Renal cortex interstitium (tissue), 15 donors: ENCODE measurements at places on chromosomes 2 and 18.

DNA sequence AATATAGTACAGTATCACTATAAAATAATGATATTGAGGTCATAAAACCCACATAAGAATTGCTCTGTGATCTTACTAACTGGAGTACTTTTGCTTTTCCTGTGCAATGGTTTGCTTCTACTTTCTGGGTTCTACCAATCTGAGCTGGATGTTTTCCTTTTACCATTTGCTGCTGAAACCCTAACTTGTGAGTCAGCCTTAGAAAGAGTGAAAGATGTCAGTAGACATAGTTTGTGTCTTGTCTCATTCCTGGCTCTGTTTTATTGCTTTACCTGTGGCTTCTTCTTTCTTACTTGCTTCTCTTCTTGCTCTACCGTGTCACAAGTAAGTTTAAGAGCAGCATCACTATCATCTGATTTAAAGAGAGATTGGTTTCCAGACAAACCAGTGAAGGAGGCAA, 61.0 kb downstream of the MBD2 start:
- no peak for DNase-seq

GRCh38 chr2:237025090-237025865, 60.4 kb upstream of the COPS8 start:
- no peak for DNase-seq

DNA sequence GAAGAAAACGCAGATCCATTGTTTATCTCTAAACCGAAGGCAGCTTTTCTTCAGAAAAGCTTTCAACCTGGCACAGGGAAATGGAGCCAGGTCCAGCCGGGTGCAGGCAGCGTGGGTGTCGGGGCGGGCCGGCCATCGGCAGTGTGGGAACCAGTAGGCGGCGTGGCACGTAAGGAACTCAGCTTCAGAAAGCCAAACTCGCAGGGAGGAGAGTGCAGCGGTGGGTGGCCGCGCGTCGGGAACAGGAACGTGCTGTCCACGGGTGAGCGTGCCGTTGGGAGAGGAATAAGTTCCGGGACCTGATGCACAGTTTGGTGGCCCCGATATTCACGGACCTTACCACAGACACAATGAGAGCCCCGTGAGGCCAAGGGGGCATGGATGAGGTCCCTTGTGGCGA, 270.4 kb downstream of the TWIST2 start:
- no peak for DNase-seq

GRCh38 chr2:144405321-144405720, 114.6 kb downstream of the ZEB2 start:
- DNase-seq, result no peak

DNA sequence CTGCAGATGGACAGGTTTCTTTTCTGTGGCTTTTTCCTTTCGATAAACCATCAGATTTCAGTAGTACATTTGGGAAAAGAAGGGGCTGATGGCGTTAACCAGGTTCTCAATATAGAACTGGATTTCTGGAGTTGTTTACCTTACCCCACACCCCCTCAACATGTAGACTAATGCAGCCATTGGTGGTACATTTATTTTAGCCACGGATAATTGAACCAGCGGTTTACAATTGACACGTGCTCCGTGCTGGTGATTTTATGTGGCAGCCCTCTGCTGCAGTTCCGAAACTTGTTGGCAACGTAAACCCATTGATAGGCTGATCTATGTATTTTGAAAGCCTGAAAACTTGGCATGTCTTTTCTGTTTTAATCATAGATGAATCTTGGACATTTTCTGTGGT, 5.4 kb downstream of the SOX11 start:
- DNase-seq, result no peak

- no peak for DNase-seq
These were observed 5.2 kb downstream of the SCTR start for GRCh38 chr2:119519057-119519408.

GRCh38 chr18:46497129-46497528, 159.9 kb downstream of the LOXHD1 start:
- DNase-seq, result peak; percentile 49

- no peak for DNase-seq
These were observed 563.8 kb downstream of the TDRD15 start for GRCh38 chr2:21687589-21687988.

DNA sequence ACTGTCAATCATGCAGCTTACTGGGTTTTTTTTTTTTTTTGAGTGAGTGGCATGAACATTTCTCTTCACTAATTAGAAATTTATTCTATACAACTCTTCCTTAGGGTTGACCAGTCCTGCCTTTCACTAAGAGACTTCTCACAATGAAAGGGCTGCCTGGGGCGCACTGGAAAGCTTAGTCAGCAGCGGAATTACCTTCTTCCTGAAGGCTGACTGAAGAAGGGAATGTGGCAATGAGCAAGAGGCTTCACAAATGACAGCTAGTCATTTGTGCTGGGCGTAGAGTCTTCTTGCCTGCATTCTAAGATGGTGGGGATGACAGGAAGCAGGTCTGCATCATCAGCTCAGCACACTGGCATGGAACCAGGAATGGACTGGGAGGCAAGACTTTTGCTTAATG, 15.6 kb upstream of the SCN3A start:
- no peak for DNase-seq

DNA sequence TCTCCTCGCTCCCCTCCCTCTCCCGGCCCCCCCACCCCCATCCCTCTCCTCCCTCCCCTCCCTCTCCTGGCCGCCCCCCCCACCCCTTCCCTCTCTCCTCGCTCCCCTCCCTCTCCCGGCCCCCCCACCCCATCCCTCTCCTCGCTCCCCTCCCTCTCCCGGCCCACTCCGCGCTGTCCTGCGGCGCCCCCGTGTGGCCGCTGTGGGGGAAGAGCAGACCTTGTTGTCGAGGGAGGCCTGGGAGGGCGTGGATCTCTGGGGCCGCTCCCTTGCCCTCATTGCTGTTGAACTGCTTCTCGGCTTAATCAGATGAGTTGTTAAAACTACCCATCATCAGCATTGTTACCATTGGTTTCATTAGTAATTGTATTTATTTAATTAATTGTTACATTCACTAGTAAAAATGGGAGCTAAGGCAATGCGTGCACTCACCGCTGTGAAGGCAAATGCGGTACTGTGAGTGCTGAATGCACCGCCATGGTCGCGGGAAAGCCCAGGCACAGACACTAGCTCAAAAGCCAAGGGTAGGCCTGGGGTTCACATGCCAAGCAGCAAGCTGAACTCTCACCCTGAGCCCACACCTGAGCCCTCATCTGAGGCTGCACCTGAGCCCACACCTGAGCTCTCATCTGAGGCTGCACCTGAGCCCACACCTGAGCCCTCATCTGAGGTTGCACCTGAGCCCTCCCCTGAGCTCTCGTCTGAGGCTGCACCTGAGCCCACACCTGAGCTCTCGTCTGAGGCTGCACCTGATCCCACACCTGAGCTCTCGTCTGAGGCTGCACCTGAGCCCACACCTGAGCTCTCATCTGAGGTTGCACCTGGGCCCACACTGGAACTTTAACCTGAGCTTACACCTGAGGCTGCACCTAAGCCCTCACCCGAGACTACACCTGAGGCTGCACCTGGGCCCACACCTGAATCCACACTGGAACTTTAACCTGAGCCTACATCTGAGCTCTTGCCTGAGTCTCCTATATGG, 8.8 kb downstream of the RTP5 start:
- DNase-seq, result no peak

- DNase-seq, result no peak
These were observed 9.1 kb downstream of the MSTN start for GRCh38 chr2:190053426-190053825.

- DNase-seq, result no peak
These were observed 50.1 kb upstream of the HAAO start for GRCh38 chr2:42842466-42842865.

GRCh38 chr2:68463287-68463877, 3.7 kb downstream of the FBXO48 start:
- no peak for DNase-seq

GRCh38 chr2:20390524-20391123, 40.0 kb upstream of the PUM2 start:
- DNase-seq, result no peak

DNA sequence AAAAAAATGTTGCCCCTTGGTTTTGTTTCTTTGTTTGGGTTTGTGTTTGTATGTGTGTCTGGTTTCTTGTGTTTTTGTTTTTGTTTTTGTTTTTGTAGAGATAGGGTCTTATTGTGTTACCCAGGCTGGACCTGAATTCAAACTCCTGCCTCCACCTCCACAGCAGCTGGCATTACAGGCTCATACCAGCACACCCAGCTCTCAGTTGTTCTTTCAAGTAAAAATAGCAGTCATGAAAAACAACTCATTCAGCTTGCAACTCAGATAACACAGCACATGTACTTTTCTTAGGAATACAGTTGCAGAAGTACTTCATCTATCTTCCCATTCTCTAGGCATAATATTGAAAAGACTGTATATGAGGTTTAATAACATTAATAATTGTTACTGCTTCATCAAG, 37.0 kb downstream of the ZC3H8 start:
- DNase-seq, result no peak

- no peak for DNase-seq
These were observed 46.7 kb downstream of the ARHGAP28 start for GRCh38 chr18:6776188-6776587.

- no peak for DNase-seq
These were observed 89.8 kb downstream of the GFPT1 start for GRCh38 chr2:69297216-69297615.

DNA sequence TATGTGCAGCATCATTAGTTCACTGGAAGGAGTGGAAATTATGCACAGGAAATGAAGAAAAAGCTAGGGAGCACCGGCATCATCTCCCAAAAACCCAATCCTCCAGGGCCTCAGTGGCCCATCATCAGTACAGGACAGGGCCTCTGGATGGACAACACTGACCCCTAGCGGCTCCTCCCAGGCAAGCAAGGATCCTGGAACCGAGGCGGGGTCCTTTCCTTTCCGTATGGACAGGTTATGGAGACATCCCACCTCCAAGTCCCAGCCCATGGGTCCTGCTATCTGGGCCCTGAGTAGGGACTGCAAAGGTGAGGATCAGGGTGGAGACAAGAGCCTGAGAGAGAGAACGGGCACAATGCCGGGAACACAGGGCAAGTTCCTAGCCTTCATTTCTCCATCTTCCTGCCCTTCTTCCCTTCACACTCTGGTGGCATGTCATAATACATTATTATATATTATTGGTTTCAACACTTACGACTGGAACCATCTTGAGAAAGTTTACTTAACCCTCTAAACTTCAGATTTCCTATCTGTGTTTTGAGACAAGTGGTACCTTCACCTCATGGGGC, 68.2 kb downstream of the ZNF516 start:
- DNase-seq, result no peak

GRCh38 chr18:72986103-72986502, 118.3 kb upstream of the NETO1 start:
- no peak for DNase-seq

- no peak for DNase-seq
These were observed 96.3 kb downstream of the XRCC5 start for GRCh38 chr2:216205486-216205885.

GRCh38 chr2:191280834-191281756, 35.9 kb downstream of the MYO1B start:
- no peak for DNase-seq

GRCh38 chr2:36609507-36609906, 11.5 kb upstream of the FEZ2 start:
- DNase-seq, result no peak

DNA sequence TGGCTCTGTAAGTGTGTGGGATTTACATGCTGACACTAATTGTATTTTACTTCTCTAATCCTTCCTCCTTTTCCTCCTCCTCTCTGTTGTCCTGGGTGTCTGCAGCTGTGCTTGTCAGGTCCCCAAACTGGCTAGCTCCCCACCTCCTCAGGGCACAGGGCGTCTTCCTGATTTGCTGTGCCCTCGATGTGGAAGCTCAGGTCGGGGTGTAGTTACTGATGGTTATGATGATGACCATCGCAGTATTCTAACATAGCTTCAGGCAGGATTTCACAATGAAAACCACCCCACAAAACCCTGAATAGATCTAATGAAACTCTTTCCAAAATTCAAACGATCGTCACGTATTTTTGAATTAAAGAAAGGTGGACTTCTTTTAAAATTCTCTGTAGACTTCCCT, 428.4 kb downstream of the TGIF1 start:
- DNase-seq, result no peak

DNA sequence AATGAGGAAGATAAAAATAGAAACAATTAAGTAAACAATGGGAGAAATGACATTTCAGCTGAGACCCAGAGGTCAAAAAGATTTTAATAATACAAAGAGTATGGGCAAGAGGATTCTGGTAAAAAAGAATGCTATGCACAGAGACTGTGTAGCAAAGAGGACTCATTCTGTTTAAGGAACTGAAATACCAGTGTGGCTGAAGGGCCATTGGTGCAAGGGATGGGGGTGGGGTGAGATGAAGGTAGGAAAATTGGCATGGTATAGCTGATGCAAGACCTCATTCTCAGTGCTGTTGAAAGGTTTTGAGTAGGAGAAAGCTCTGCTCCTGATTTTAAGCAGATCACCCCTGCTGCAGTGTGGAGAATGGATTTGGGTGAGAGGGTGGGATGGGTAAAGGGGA, 10.8 kb downstream of the GALNT1 start:
- no peak for DNase-seq

- no peak for DNase-seq
These were observed 39.7 kb upstream of the GRP start for GRCh38 chr18:59180150-59180845.

DNA sequence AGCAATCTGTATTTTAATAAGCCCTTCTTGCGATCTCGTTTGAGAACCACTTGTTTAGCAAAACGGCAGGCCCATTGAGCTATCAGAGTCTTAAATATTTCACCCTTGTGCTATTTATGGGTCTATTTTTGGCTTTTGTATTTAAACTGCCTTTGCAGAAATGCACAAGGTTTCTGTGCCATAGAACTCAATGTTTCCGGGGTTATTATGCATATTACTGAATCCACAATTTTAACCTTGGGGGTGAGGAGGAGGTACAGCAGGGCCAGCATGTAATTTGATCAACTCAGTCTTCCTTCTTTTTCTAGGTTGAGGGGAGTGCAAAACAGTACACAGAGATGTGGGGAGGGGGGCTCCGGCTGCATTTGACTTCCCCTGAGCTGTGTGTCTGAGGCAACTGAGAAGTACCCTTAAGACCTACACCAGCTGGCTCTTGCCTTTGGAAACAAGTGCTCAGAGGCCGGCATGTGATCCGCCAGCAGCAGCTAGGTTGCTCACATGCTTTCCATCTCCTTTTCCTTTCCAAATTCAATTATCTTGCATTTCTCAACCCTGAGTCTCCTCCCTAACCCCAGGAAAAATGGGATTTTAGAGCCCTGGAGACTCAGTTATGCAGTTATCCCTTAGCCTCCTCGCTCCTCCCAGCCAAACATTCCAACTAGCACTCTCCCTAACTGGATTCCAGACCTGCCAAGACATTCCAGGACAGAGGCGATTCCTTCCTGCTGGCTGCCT, 103.0 kb downstream of the HNRNPLL start:
- no peak for DNase-seq

DNA sequence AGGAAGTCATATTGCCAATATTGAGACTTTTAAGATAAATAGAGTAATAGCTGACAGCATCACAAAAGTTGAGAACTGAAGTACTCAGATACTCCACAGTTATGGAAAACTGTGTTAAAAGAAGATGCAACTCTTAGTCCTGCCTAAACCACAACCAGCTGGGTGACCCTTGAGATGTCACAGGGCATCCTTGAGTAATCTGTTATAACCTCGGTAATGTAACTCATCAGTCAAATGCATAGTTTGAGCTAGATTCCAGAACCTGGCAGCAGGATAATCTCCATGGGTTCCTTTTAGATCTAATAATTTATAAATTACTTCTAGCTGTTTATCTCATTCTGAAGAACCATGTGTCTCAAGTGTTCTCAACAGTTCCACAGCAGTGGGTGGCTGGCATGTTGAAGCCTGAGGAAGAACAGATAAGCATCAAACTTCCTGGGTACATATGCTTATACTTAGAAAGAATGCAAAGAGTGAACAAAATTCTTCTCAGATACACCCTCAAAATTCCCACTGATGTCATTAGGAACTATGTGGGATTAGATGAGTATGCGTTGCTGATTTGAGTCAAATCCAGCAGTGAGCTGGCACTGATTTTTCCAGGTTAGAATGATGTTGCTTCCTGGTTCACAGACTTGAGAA, 304.1 kb upstream of the ERBB4 start:
- no peak for DNase-seq
